ENCODE measurements at places on chromosomes 12 and 14. TPM values are rescaled to one million over a fixed set of nuclear protein-coding genes. Genes with fewer than 3 reads are reported as not detected.

The TSHR gene
- not detected for total RNA-seq

The KRT78 gene
- 0.13 TPM for total RNA-seq

The FKBP3 gene
- total RNA-seq: 91.9 TPM

The REP15 gene
- 3.5 TPM for total RNA-seq

GRCh38 chr12:31369712-31370521, 44.0 kb upstream of the SINHCAF start:
- DNase-seq: no peak

DNA sequence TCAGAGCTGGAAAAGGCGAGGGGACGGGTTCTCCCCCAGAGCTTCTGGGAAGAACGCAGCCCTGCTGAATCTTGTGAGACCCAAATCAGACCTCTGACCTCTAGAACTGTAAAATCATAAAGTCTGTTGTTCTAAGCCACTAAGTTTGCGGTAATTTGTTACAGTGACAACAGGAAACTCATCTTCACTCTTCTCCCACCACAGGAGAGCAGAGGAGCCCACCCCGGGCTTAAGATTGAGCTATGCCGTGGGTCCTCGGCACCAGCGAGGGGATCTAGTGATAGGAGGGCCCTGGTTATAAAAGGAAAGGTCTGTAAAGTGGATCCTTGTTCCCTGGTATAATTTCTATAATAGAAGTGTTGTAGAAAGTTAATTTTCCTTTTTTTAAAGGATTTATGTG, 7.6 kb downstream of the MLXIP start:
- no peak for DNase-seq

DNA sequence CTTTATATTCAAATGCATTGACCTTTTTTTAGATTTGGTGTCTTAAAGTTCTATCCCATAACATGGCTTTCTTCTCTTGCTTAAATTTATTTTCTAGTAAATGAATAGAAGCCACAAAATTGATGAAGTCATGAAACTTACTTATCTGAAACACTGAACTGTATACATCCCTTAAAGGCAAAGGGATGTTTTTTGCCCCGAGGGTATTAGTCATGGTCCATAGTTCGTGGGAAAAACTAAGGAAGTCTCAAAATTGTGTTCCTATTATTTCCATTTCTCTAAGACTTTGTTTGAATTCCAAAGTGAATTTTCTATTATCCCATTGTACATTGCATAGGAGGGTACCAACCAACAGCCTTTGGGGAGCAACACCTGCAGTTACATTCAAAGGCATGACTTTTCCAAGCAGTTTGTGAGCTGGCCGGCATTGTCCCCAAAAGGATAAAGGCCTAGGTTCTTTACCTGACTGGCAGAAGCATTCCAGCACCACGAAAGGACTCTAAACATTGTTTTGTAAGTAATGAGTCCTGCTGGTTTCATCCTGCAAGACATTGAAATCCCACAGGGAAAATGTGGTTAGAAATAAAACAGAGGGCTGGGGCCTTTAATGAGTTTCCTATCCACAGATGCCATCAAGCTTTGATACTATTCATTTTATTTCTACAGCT, 473.5 kb downstream of the PRKD1 start:
- DNase-seq: no peak

GRCh38 chr14:104724407-104724980, 465 bp downstream of the ADSS1 start:
- no peak for DNase-seq
